ENCODE measurements at places on chromosomes 5 and 9. TPM values are rescaled to one million over a fixed set of nuclear protein-coding genes. Genes with fewer than 3 reads are reported as not detected.

- DNase-seq = no peak
Measured at GRCh38 chr9:125633116-125633745, 73.8 kb downstream of the MAPKAP1 start.

DNA sequence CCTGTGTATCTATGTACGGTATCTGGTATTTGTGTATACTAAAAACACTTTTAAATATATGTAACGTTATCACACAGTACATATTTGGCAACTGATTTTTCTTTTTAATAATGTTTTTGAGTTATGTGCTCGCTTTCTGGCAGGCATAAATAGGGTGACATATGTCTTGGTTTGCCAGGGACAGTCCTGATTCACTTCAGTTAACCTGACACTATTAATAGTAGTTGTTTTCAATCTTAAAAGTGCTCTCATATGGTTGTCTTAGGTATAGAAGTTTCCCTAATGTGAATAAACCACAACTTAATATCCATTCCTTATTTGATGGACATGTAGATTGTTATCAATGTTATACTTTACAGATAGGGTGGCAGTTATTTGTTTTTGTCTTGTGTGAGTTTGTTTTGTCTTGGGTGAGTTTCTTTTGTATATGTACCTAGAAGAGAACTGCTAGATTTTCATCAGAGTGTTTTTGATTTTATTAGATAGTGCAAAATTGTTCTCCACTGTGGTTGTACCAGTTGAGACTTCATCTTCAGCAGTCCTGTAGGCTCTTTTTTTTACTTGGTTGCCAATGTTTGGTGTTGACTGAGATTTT is 7.9 kb downstream of the G3BP1 start:
- DNase-seq = no peak

DNA sequence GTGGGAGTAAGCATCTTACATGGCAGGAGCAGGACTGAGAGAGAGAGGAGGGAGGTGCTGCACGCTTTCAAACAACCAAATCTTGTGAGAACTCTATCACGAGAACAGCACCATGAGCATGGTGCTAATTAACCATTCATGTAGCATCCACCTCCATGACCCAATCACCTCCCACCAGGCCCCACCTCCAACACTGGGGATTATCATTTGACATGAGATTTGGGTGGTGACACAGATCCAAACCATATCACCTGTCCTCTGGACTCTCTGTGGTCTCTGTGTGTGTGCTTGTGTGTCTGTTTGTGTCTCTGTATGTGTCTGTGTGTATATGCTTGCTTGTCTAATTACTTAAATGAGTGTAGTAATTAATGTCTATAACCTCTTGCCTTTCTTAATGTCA is 31.1 kb downstream of the SEC61B start:
- DNase-seq = no peak

DNA sequence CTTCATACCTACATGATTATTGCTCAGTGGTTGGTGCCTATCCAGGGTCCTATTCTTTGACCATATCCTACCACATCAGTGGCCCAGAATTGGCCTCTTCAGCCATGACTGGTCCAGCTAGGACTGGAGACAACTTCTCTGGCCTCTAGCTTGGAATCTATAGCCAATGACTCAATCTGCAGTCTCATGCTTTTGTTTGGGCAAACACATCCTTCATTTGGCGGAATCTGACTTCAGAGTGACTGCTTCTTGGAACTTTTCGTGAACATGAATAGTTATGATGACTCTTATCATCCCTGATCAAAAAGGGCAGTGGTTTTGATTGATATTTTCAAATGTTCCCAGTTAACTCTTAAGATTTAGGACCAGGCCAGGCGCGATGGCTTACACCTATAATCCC is 134.1 kb downstream of the PAPPA start:
- no peak for DNase-seq

GRCh38 chr5:90947667-90948066 is 389.1 kb downstream of the ADGRV1 start:
- no peak for DNase-seq

DNA sequence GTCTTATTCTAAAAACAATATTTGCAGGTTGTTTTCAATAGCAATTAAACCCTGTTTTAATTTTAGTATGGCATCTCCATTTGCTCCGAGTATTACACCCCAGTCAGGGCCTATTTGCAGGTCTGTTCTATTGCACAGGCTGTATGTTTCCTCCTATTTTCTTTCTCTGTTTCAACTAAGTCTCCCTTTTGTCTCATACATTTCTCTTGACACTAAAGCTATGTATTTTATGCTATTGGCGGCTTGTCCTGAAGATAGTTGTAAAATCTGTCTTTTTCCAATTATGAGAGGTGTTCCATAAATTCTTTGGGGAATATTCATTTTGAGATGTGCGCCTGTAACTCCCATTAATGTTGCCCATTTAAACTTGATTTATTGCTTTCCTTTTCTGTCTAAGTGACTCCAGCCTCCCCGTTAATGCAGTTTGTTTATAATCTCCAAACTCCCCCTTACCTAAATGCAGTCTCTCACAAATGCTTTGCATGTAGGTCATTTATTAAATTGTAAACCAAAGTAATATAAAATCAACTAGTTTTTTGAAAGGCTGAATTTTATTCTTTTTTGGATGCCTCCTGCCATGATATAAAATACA is 262.4 kb downstream of the CDH12 start:
- DNase-seq = no peak

DNA sequence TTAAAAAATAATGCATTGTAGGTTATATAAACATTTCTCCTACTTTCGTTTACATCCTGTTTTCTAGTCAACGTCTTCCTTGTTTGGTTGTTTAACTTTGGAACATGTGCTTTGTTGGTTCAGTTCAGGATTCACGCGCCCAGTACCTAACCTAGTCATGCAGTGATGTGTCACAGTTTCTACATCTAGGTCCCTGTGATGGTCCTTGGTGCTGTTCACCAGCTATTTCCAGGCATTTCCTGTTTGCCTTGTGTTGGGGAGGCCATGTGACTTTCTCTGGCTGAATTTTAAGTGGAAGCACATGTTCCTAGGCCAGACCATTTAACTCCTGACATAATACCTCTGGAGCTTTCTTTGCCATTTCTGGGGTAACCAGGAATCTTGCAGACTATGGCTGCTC is 292.3 kb downstream of the SMARCA2 start:
- DNase-seq = peak; percentile 39

DNA sequence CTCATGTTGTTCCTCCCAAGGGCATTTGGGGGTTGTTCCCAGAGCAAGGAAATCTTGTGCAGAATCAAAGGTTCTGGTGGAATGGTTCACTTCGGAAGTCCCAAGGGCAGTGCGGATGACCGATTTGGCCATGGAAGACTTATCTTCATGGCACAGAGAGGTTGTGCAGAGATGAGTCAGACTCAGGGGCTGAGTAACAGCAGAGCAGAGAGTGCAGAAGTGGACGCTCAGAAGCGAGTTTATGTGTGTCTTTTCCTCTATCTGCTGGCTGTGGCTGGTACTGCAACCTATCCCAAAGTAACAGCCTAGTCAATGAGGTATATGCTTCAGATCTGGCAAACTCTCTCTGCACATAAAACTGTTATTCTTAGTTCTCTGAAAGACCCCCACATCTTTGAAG is 118.1 kb downstream of the DPYSL3 start:
- DNase-seq = peak; percentile 83

DNA sequence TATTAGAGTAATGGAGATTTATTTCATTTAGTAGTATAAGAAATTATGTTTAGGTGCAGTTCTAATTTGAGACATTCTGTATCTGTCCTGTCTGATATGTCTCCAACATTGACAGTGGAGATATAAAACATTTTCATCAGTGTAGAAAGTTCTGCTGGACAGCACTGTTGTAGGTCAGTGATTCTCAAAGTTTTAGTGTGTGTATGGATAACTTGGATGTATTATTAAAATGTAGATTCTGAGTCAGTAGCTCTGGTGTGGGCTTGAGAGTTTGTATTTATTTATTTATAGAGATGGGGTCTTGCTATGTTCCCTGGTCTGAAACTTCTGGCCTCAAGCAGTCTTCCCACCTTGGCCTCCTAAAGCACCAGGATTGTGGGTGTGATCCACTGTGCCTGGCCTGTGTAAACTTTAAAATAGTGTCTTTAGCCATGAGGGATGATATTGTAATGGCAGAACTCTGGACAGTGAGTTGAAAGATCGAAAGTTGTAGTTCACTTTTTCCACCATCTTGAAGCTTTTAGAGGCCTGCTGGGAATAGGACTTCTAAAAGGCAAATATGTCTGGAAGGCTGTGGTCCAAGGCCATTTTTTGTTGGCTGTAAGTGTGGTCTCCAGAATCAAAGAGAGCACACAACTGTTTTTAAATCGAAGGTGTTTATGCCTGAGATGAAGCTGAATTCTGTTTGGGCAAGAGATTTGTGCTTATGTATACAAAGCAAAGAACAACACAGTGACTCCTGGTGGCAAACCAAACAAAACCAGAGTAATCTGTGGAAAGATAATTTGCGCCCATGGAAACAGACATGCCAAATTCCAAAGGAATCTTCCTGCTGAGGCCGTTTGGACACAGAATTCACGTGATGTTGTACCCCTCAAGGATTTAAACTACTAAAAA is 12.4 kb downstream of the UBAP1 start:
- DNase-seq = peak; percentile 49

DNA sequence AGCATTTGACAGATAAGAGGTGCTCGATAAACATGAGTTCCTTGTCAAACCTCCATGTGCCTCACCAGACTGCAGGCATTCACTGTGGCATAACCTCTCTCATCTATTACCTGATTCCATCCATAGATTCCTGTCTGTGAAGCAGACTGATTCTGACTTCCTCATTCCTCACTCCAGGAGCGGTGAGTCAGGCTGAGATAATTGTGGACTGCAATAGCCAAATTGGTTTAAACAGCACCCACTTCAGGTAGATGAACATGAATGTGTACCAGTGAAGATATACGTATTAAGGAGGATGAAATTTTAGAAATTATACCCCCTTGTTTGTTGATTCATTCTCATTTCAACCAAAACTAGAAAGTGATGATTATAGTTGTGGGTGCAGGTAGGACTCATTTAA is 391.2 kb downstream of the HINT1 start:
- no peak for DNase-seq

- DNase-seq = no peak
Measured at GRCh38 chr5:112634166-112634565, 103.5 kb upstream of the APC start.

DNA sequence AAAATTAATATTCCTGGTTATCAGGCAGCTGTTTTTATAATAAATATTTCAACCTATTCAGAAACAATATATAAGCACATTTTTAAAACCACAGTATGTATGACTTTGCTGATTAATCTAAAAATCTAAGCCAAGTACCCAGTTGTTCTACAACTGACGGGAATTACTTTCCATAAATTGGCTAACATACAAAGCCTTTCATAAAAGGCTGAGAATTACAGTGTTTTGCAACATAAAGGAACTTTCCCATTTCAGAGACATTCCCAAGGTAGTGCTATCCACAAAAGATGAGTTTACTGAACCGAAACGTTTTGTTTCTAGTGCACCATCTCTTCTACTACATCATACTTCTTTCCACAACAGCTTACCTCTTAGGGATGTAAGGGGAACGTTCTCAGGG is 7.2 kb downstream of the RNF145 start:
- no peak for DNase-seq

DNA sequence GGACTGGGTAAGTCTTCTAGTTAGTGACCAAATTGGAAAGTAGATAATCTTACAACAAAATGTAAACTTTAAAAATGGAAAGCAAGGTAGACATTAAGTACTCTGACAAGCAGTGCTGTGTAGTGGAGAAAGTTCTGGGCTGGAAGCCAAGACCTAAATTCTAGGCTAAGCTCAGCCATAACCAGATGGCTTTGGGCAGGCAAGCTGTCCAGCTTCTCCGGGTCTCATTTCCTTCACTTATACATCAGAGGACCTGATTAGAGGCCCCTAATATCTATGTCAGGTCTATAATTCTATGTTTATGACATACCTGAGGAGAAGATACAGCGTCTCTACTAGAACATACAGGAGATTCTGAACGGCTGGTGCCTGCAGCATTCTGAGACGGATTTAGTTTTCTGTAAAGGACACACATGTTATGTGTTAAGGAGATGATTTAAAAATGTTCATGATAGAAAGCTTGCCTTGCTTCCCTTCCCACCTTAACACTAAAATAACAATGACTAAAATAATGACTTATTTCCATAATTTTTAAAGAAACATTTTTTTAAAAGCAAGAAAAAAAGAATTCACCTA is 61.2 kb downstream of the ELL2 start:
- peak; percentile 26 for DNase-seq

GRCh38 chr9:99848447-99848846 is 26.8 kb downstream of the NR4A3 start:
- no peak for DNase-seq

DNA sequence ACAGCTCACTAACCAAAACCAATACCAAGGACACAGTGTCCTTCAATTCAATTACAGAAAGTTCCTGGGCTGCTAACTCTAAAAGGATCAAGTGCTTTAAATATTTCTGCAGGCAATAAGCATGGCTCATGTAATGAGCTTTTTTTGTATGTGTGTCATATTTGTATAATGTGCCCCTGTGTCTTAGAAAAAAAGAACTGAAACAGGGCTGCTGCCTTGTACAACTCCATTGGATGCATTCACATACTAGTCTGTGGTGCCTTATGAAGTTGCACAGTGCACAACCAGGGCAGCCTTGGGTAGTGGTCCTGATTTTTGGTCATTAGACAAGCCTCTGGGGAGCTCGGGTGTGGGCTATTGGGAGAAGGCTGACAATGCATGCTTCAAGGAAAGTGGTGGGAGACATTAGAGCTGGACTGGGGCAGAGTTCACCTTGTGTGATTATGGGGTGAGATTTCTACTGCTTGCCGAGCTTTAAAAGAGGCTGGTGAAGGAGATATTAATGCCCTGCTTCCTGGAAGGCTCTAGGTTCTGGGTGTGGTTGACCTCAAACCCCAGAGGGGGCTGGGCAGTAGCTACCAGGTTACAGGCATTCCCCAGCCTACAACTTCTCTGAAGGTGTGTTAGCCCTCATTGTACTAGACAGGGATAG is 3.6 kb upstream of the CPEB4 start:
- no peak for DNase-seq

DNA sequence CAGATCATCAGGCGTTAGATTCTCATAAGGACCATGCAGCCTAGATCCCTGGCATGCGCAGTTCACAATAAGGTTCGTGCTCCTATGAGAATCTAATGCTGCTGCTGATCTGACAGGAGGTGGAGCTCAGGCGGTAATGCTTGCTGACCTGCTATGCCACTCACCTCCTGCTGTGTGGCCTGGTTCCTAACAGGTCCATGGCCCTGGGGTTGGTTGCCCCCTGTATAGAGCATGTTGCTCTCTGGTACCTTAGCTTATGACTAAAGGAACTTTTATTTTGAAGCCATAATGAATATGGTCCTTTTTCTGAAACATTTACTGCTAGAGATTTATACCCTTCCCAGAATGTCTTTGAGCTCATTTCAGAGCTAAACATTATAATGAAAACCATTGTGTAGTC is 3.1 kb downstream of the MAN2A1 start:
- no peak for DNase-seq

TMOD1 gene
- total RNA-seq = 5.2 TPM

GPX3 gene
- total RNA-seq = 22.8 TPM

EGFL7 gene
- 768 TPM for total RNA-seq

HEMGN gene
- not detected for total RNA-seq

SYK gene
- not detected for total RNA-seq

SCAMP1 gene
- 77.3 TPM for total RNA-seq

CA9 gene
- not detected for total RNA-seq

HMMR gene
- total RNA-seq = 60.2 TPM

CTXN3 gene
- total RNA-seq = not detected

EIF4E1B gene
- total RNA-seq = not detected

BNC2 gene
- total RNA-seq = 8.6 TPM

DMRT3 gene
- total RNA-seq = not detected

NIM1K gene
- total RNA-seq = 0.05 TPM

RNF130 gene
- total RNA-seq = 61.6 TPM

CDX1 gene
- total RNA-seq = not detected

Measured in dermis blood vessel endothelial cell (primary cell).